ENCODE measurements at places on chromosomes 1 and 21. TPM values are rescaled to one million over a fixed set of nuclear protein-coding genes. Genes with fewer than 3 reads are reported as not detected.

DNA sequence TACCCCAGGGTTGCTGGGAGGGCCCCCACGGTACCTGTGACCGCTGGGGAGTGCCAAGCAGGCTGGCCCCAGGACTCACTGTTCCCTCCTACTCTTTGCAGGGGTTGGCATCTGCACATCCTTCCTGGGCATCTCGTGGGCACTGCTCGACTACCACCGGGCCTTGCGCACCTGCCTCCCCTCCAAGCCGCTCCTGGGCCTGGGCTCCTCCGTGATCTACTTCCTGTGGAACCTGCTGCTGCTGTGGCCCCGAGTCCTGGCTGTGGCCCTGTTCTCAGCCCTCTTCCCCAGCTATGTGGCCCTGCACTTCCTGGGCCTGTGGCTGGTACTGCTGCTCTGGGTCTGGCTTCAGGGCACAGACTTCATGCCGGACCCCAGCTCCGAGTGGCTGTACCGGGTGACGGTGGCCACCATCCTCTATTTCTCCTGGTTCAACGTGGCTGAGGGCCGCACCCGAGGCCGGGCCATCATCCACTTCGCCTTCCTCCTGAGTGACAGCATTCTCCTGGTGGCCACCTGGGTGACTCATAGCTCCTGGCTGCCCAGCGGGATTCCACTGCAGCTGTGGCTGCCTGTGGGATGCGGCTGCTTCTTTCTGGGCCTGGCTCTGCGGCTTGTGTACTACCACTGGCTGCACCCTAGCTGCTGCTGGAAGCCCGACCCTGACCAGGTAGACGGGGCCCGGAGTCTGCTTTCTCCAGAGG, 6.8 kb downstream of the XKR8 start:
- DNase-seq = no peak

- DNase-seq = no peak
These were observed 212.0 kb downstream of the COL11A1 start for GRCh38 chr1:102896286-102896685.

DNA sequence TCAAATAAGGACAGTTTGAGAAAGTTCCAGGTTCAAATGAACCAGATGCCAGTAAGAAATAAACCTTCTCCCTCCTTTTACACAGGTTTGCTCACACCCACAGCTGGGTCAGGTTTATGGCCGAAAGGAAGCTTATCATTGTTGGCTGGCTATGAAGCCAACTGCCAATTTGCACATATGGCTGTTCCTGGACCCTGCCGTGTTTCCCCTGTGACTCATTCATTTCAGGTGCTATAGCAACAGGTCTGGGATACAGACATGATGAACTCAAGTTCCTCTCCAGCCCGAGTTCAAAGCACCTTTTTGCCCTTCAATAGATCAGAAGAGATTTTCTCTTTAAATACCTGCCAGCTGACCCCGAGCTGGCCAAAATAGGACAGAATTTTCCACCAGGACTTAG, 134.4 kb upstream of the SMYD2 start:
- no peak for DNase-seq

DNA sequence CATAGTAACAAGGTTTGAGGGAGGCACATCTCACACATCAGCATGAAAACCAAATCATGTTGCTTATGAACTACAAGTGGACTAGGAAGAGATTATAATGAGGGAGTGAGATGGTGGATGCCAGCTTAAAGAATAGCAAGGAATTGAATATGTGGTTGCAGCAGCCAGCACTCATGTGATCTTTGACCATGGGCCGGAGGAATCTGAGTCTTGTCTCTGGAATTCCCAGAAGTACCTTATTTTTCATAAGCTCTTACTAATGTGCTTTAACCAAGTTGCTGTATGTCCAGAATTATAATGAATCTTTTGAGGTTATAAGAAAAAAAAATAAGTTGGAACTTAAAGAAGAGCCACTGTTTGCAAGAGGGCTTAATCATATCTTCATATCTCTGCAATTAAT, 97.0 kb downstream of the DISP1 start:
- DNase-seq = no peak

- DNase-seq = no peak
These were observed 21.8 kb downstream of the RXRG start for GRCh38 chr1:165423136-165423535.

OVAAL gene
- 0.44 TPM for total RNA-seq
